ENCODE measurements at places on chromosomes 12 and 14.
A peak's percentile ranks its signal among the peaks of the same experiment; 100 is the strongest.

- no peak for DNase-seq
Measured at GRCh38 chr12:127324681-127325080, 942.3 kb upstream of the TMEM132C start.

DNA sequence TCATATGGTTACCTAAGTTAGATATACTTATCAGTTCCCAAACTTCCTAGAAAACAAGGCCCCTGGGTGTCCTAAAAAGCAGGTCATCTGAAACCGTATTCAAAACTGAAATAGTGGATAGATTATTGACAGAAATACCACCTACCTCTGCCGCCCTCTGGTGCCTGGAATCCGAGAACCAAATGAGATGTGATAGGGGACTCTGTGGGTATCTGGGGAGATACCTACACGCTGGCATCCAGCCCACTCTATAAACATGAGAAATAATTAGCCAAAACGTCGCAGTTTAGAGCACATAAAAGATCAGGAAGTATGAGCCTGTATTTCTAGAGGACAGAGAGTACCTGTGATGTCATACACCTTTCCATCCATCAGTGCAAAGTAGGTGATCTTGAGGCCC is 4.4 kb downstream of the ORMDL2 start:
- no peak for DNase-seq

- DNase-seq, result no peak
Measured at GRCh38 chr14:91889477-91890211, 22.3 kb upstream of the TC2N start.

DNA sequence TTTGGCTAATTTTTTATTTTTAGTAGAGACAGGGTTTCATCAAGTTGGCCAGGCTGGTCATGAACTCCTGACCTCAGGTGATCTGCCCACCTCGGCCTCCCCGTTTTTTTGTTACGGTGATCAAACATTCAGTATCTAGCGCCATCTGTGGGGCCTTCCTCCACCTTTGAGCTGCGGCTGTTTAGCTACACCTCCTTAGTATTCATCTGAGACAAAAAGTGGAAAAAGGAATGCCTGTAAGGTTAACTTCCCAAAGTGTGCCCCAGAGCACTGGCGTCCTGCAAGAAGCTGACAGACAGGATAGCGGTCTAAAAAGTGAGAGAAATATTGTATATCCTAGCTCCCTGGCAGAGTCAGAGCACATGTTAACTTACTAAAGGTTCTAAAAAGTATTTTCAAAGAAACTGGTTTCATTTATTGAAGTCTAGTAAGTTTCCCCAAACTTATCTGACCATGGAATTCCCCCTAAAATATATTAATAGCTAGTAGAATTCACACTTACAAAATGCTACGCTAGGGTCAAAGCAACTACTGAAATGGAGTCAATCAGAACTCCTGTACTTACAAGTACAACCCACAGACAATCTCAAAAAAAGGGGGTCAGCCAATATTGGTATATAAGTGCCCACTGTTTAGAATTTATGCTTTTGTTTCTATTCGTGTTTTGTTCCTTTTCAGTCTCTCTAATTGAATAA is 59.1 kb downstream of the DUSP16 start:
- peak; percentile 64 for DNase-seq

DNA sequence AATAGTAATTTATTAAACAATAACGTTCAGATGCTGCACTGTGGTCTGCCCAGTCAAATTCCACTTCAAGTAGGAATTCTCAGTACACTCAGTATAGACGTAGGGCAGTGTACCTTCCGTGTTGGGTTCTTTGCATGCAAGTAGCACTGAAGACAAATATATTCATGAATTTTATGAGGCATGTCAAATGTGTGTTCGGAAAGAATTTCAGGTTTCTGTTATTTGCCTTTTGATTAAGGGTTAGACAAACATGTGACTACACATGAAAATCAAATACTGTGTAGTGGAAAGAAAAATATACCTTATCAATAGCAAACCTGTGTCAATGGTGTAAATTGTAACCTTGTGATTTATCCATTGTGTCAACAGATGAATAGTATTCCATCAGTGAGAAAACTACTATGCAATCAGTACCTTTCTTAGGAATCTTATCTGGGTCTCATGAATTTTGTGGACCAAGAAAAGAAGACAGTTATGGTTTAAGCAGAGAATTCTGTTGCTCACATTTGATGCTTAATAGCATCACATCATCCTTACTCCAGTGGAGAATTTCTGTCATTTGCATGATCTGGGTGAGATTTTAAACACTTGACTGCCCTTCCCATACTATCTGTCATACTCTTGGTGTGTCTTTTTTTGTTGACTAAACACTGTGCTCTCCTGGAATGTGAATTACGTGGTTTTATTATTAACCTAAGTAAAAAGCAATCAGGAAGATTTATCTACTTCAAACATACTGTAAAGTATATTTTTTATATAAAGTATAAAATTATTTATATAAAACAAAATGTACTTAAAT is 13.3 kb downstream of the TMEM260 start:
- no peak for DNase-seq

GRCh38 chr12:67377021-67377420 is 107.9 kb downstream of the CAND1 start:
- no peak for DNase-seq

GRCh38 chr14:77222546-77223225 is 41.1 kb downstream of the TMEM63C start:
- DNase-seq, result peak; percentile 62

- no peak for DNase-seq
Measured at GRCh38 chr12:103538397-103538796, 42.6 kb upstream of the C12orf42 start.

DNA sequence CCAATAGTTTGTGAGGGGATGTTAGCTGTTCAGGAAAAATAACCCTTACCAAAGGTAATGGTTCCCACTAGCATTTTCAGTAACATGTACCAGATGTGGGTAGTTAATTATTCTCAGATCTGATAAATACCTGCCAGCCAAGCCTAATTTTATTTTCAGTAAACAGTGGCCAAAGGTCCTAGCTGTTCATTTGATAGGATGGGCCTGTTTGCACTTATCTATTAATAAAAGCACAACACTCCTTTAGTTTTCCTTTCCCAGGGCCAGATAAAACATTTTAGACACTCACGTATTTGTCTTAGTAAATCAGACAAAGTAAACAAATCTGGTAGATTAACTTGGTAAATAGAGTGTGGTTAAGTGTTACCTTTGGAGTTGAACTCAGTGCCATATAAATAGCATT is 345.1 kb downstream of the RAD51B start:
- no peak for DNase-seq

- DNase-seq, result no peak
Measured at GRCh38 chr14:101399737-101400517, 161.4 kb upstream of the DIO3 start.

- no peak for DNase-seq
Measured at GRCh38 chr14:91613459-91614112, 103.5 kb upstream of the PPP4R3A start.

DNA sequence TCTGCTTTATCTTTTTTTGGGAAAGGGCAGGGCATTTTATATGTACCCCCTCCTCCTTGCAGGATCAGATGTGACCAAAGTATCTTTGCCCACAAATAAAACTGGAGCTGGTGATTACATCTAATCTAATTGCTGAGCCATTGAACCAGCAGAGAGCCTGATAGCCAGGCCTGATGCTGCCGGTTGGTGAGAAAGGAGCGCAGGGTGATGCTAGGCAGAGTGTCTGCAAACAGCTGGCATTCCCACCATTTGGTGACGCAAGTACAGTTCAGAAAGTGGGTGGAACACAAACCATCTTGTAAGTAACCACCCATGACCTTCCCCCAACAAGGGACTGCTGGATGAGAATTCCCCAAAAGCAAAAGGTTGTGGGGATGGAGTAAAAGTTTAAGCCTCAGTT is 12.7 kb downstream of the DPPA3 start:
- no peak for DNase-seq

GRCh38 chr12:6450869-6451347 is 934 bp upstream of the TAPBPL start:
- peak; percentile 84 for DNase-seq
